ENCODE measurements at places on chromosomes 4 and X.
A peak's percentile ranks its signal among the peaks of the same experiment; 100 is the strongest.

- no peak for DNase-seq
Measured at GRCh38 chr4:92636038-92636806, 332.5 kb downstream of the GRID2 start.

- no peak for DNase-seq
Measured at GRCh38 chrX:94633237-94633636, 959.2 kb downstream of the FAM133A start.

GRCh38 chr4:185920171-185920570 is 108.2 kb upstream of the SORBS2 start:
- no peak for DNase-seq

DNA sequence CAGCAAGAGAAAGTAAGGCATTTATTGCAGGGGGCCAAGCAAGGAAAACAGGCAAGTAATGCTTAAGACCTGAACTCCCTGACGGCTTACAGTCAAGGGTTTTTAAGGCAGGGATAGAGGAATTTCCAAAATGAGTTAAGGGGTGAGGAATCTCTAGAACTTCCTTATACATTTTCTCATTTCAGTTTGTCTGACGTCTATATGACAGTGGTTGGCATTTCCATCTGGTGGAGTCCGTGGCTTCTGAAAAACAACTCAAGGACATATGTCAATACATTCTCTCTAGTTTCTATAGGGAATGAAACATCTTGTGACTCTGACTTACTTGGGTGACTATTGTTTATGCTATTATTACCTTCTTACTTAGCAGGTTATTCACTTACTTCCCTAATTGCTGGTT is 19.3 kb upstream of the GUCY2F start:
- no peak for DNase-seq

- no peak for DNase-seq
Measured at GRCh38 chr4:43113196-43113595, 220.7 kb downstream of the GRXCR1 start.

GRCh38 chrX:15694941-15695451 is 30.4 kb upstream of the CLTRN start:
- no peak for DNase-seq

DNA sequence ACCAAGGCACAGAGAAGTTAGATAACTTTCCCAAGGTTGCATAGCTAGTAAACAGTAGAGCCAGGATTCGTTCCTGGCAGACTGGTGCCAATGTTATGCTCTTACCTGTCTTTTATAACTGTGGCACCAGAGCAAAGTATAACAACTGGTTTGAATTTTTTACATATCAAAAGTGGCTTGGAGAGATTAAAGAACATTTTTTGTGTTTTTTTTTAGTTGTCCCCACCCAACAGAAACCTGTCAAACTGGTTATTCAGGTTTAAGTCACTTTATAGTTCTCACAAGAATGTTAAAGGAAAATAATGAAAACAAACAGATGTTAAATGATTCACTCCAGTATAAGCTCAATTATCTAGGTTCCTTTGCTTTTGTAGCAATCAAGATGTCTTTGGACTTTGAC is 15.6 kb upstream of the FAM47E start:
- DNase-seq: no peak

DNA sequence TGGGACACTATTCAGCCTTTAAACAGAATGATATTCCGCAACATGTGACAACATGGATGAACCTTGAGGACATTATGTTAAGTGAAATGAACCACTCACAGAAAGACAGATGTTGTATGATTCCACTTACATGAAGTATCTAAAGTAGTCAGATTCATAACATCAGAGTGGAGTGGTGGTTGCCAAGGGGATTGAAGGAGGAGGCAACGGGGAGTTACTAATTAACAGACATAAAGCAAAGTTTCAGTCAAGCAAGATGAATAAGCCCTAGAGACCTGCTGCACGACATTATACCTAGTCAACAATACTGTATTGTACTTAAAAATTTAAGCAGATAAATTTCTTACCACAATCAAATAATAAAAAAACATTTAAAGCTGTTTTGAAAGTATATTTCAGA is 105.0 kb upstream of the NR0B1 start:
- DNase-seq: no peak

GRCh38 chr4:158161551-158162354 is 11.1 kb downstream of the GASK1B start:
- no peak for DNase-seq

- no peak for DNase-seq
Measured at GRCh38 chr4:152106113-152106763, 345.4 kb upstream of the GATB start.

GRCh38 chr4:54542540-54543041 is 115.2 kb upstream of the KIT start:
- no peak for DNase-seq

- DNase-seq: no peak
Measured at GRCh38 chr4:39067451-39067850, 5.4 kb downstream of the KLHL5 start.

DNA sequence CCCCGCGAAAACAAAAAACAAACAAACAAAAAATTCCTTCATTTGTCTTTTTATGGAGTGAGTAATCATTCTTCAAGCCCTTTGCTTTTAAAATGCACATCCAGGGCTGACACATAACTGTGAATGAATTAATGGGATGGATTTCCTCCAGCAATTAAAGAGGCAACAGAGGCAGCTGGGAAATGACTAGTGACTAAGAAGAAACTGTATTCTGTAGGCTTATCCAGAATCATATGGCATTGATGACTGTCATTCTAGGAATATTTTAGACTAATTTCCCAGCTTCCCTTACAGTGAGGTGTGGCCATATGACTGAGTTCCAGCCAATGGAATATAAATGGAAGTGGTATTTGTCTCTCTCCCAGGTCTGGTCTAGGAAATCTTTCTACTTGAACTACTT is 46.8 kb upstream of the PDE5A start:
- DNase-seq: no peak

DNA sequence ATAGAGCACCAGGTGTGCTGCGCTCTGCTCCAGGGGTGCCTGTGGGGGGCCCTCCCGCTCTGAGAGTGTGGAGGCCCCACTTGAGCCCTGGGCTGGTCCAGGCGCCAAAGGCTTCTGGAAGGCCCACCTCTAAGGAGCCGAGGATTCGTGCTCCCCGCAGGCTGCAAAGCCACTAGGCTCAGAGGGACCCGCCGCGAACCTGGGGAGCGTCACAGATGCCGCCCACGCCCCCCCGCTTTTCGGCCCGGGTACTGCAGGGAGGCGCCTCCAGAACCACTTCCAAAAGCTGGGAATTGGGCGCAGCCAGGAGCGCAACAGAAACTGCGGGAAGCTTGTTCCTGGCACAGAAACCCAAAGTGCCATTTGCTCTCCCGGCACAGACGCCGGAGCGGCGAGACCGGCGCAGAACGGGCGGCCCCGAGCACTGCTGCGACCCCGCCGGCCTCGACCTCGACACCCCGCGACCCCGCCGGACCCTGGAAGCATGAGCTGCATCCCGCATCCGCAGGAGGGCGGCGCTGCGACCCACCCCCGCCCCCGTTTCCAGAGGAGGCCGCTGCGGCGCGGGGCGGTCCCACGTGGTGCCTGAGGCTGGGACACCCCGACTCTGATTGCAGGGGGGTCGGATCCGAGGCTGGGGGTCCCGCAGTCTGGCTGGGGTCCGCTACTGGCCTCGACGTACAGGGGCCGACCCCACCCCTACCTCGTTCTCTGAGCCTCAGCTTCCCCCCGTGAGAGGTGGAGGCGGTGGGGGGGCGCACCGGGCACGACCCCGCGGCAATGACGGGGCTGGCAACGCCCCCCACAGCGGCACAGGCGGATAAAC is 30.8 kb downstream of the CPLX1 start:
- no peak for DNase-seq

DNA sequence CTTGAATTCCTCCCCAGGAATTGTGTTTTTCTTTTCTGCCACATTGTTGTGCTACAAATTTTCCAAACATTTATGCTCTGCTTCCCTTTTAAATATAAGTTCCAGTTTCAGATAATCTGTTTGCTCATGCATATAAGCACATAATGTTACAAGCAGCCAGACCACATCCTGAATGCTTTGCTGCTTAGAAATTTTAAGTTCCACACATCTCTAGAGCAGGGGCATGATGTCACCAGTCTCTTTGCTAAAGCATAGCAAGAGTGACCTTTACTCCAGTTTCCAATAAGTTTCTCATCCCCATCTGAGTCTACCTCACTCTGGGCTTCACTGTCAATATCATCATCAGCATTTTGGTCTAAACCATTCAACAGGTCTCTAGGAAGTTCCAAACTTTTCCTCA is 932.5 kb downstream of the SH3BGRL start:
- no peak for DNase-seq

- no peak for DNase-seq
Measured at GRCh38 chr4:74400395-74400794, 35.5 kb downstream of the EREG start.

DNA sequence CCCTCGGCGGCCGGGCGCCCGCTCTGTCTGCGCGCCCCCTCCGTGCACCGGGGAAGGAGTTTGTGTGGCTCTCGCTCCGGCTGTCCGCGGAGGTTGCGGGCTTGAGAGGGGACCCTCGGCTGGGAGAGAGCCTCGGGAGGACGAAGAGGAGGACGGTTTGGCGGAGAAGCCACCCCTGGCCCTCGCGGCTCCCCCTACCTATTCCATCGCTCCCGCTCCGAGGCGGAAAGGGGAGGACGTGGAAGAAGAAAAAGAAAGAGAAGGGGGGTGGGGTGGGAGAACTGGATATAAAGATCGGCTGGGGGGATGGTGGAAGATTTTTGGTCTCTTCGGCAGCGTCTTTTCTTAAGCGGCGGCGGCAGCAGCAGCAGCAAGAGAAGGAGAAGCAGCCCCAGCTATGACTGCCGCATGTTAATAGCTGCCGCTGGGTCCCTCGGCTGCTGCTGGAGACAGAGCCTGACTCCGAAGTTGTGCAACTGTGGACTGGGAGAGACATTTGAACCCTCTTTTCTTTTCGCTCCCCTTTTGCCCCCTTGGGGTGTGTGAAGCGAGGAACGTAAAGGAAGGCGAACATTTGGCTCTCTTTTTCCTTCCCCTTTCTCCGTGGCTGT is 895 bp downstream of the ADGRL3 start:
- DNase-seq: peak; percentile 76

DNA sequence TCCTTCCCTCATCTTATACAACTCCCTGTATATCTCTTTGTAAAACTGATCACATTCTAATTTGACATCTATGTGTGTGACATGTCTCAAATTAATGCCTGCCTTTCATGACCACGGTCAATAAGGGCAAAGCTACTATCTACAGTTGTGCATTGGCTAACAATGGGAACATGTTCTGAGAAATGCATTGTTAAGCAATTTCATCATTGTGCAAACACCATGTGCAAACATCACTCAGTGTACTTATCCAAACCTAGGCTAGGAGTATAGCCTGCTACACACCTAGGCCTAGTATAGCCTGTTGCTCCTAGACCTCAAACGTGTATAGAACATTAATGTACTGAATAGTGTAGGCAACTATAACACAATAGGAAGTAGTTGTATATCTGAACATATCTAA is 95.0 kb downstream of the BANK1 start:
- DNase-seq: no peak

- no peak for DNase-seq
Measured at GRCh38 chr4:127555106-127555505, 77.7 kb upstream of the INTU start.

DNA sequence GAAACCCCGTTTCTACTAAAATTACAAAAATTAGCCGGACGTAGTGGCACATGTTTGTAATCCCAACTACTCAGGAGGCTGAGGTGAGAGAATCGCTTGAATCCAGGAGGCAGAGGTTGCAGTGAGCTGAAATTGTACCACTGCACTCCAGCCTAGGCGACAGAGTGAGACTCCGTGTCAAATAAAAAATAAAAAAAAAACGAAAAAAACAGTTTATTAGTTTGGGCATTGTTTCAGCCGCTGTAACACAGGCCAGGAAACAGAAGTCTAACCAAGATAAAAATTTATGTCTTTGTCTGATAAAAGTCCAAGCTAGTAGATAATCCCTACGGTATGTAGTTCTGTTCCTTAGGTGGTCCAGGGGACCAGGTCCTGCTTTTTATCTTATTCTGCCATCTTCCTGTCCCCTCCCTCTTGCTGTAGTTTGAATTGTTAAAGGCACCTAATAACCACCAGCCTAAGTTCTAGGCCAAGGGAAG is 21.4 kb downstream of the USO1 start:
- no peak for DNase-seq

GRCh38 chr4:152065545-152065944 is 304.7 kb upstream of the GATB start:
- DNase-seq: no peak

DNA sequence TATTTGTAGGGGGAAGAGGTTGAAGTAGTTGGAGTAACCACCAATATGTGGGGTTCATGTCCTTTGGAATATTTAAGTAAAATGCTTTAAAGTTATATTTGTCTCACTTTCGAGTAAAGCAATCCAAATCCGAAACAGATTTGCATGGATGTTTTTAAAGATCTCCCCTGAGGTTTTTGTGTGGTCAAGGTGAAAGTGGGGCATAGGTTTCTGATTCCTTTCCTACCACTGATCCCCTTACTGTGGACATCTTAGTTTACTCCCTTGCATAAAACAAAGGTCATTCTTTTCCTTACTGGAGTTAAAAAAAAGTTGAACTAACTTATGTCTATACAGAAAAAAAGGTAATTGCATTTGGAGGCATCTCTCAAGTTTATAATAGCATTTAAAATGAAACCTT is 71.9 kb upstream of the PHOX2B start:
- no peak for DNase-seq

DNA sequence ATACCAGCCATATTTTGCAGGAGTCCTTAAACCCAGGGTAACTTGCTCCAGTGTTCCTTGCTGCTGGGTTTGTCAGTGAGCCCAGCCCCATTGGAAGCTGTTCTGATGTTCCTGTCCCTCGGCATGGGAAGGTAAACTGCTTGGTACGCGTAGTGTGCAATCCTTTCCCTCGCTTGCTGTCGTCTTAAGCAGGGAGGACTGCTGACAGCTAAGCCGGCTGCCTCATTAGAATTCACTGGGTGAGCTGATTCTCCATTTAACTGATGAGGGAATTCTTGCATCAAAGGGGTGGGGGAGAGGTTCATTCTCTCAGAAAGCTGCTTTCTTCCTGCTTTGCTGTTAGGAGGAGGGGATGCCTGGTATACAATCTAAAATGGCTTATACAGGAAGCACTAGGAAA is 164.6 kb downstream of the MID1IP1 start:
- no peak for DNase-seq

GRCh38 chr4:109730619-109731545 is 1.0 kb upstream of the PLA2G12A start:
- no peak for DNase-seq

GRCh38 chr4:123110147-123110546 is 187.8 kb upstream of the NUDT6 start:
- no peak for DNase-seq

- no peak for DNase-seq
Measured at GRCh38 chr4:17310269-17310652, 201.6 kb downstream of the QDPR start.

DNA sequence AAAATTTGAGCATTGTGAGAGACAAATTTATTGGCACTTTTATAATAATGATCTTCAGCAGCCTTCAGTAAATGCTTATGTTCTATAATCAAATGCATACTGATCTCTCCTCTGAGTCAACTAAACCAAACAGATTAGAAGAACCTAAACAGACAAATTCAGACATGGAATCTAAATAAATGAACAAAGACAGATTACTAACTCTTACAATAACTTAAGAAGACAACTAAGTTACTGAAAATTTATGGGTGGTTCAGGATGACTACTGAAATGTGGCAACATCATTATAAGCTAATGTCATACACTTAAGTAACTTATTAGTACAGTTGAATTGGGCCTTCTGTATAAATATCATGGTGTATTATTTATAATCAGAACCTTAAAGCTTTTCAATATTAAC is 127.3 kb downstream of the NEK1 start:
- DNase-seq: no peak

Measured in amygdala (tissue), 56 donors.